Fibroblast of lung (primary cell): ENCODE measurements at places on chromosomes 7 and 10. TPM values are rescaled to one million over a fixed set of nuclear protein-coding genes. Genes with fewer than 3 reads are reported as not detected.

- no peaks in the 10 kb centered on the region for H3K36me3 ChIP-seq
- DNase-seq, result no peak
- no peak overlapping the region for H3K27ac ChIP-seq
Measured at GRCh38 chr10:116053910-116054309, 219.1 kb downstream of the GFRA1 start.

Gene TMEM140
- 13.1 and 29.7 TPM in 2 replicates for total RNA-seq

Gene LGI1
- not detected in 2 replicates for total RNA-seq

GRCh38 chr10:52807803-52808202, 35.2 kb upstream of the MBL2 start:
- no peaks in the 10 kb centered on the region for H3K27me3 ChIP-seq
- H3K27ac ChIP-seq, result no peak overlapping the region
- H3K4me3 ChIP-seq, result no peak overlapping the region
- no peaks in the 10 kb centered on the region for H3K36me3 ChIP-seq

- H3K4me1 ChIP-seq, result no peaks in the 10 kb centered on the region
- no peak overlapping the region for H3K4me3 ChIP-seq
- no peaks in the 10 kb centered on the region for H3K36me3 ChIP-seq
- no peak overlapping the region for H3K27ac ChIP-seq
- DNase-seq, result no peak
Measured at GRCh38 chr10:45044290-45044689, 43.6 kb downstream of the ZNF22 start.

Gene RASA4
- 2.1 and 6.2 TPM in 2 replicates for total RNA-seq

Gene FRG2B
- not detected in 2 replicates for total RNA-seq

DNA sequence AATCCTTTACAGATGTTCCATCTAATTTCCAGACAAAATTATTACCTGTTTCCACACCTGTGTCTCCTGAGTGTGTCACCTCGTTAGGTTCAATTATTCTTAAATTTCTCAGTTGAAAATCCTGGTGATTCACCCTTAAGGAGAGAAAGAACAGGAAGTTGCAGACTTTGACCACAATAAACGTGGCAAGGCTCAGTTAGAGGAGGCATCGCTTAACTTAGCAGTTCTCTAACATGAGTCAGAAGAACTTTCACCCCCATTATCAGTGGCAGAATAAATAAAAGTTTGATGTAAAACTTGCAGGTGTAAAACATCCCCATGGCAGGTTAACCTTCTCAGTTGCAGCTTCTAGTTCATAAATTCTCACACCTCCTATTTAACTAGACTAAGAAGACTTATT, 8.3 kb downstream of the XPNPEP1 start:
- no peak overlapping the region for H3K4me3 ChIP-seq
- H3K4me1 ChIP-seq, result peaks cover 7% of the 10 kb centered on the region
- H3K36me3 ChIP-seq, result peaks cover 3% of the 10 kb centered on the region
- peak; percentile 88 for DNase-seq

Gene GBX1
- not detected in 2 replicates for total RNA-seq

DNA sequence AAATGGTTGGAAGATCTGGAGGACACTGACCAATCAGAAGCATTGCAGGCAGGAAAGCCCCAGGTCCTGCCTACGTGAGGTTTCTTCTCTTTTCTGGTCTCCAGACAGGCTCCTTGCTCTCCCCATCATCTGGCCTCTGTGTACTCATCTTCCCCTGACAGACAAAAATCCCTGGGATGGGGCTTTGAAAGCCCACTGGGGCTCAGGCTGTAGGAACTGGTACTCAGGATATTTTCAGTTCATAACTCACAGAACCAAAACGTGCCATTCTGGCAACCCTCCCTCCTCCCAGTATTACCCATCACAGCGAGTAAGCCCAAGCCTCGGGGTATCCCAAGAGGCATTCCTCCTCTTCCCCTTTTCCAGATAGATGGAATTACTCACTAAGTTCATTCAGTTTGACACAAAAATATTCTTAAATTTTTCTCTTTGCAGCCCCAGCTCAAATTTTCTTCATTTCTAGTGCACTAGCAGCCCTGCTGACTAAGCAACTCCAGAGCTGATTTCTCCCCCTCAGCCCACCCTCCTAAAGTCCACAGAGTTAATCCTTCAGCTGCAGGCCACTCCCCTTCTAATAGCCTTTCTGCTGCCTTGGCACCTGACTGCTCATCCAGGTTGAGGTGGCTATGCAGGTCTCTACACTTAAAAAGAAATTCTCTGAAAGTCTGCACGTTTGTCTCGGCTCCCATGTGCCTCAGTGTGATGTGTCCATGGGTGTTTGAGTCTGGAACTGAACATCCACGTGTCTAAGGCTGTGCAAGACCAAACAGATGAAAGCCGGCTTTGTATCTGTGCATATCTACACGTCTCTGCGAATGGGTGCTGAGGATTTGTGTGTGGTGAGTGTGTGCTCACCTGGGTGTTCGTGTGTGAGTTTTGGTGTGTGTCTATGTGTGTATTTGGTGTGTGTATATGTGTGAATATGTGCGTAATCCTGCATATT, 331.4 kb downstream of the CCSER2 start:
- H3K27me3 ChIP-seq, result no peaks in the 10 kb centered on the region
- no peak overlapping the region for H3K27ac ChIP-seq
- DNase-seq, result no peak
- H3K4me1 ChIP-seq, result no peaks in the 10 kb centered on the region
- H3K36me3 ChIP-seq, result no peaks in the 10 kb centered on the region
